Gastroesophageal sphincter (tissue), 4 donors: ENCODE measurements at places on chromosomes 5 and 9. TPM values are rescaled to one million over a fixed set of nuclear protein-coding genes. Genes with fewer than 3 reads are reported as not detected.

- ATAC-seq: no peak
Observed at GRCh38 chr5:165393839-165394238, 1888.4 kb downstream of the MAT2B start.

DNA sequence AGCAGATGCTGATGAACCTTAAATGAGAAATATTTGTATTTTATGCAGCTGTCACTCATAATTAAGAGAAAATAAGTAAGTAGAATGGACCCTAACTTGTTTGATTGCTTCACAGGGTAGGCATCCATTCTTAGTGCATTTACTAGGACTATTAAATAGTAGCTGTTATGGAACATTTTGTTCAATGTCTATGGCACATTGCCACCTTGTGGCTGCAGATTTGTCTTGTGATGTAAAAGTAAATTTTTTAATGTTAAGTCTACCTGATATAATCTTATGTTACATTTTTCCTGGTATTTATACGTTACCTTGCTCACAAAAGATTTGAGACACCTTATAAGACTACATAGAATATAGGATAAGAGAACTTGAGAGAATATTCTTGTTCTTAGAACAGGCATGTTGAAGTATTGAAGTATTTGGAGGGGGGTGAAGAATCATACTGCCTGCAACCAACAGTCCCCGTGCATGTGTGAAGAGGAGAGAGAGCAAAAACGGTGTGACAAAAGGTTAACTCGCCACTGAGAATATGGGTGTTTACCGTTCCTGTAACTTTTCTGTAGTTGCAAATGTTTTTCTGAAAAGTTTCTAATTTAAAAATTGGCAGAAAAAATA, 161.1 kb downstream of the MAST4 start:
- no peak for ATAC-seq

DNA sequence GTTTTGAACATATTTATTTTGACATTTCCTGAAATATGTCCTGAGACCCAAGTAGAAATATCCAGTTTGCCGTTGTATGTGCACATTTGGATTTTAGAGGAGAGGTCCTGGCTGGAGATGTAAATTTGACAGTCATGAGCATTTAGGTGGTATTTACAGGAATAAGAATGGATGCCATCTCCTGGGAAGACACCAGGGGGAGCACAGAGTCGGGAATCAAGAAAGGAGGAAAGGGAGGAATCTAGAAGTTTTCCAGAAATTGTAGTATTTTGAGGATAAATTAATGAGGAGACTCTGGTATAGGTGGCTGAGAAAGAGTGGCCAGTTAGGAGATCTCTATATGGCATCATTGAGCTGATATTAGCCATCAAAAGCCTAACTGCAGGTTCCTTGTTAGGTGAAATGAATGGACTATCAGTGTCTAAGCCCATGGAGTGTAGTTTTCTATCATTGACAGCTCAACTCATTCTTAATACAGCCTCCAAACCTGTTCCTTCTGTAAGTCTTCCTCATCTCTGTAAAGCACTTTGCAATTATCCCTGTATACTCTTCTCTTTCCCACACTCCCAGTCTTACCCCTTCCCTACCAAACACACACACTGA, 7.2 kb downstream of the GAPT start:
- no peak for ATAC-seq

RAB3C gene
- 0.16 TPM for total RNA-seq

SLC6A7 gene
- total RNA-seq: not detected

GSN gene
- total RNA-seq: 2,956 TPM
